Purkinje cell (primary cell): ENCODE measurements at places on chromosomes 11 and 22. TPM values are rescaled to one million over a fixed set of nuclear protein-coding genes. Genes with fewer than 3 reads are reported as not detected.

The LIF gene
- polyA plus RNA-seq = not detected in 2 replicates

The SCN2B gene
- 18.5 and 19.5 TPM in 2 replicates for polyA plus RNA-seq

The ANO1 gene
- 28.8 and 38.3 TPM in 2 replicates for polyA plus RNA-seq

The ARRB1 gene
- polyA plus RNA-seq = 13.9 and 18.8 TPM in 2 replicates

The FAM83F gene
- not detected in 2 replicates for polyA plus RNA-seq

The TENM4 gene
- polyA plus RNA-seq = 7.9 and 9.3 TPM in 2 replicates

The NPAS4 gene
- 0.16 TPM in 1 of 2 replicates, not detected in the other for polyA plus RNA-seq

The NUMA1 gene
- 13.6 and 15.7 TPM in 2 replicates for polyA plus RNA-seq

The CLTCL1 gene
- 0.06 and 0.44 TPM in 2 replicates for polyA plus RNA-seq

The APOL5 gene
- not detected in 2 replicates for polyA plus RNA-seq

The OR4A16 gene
- polyA plus RNA-seq = not detected in 2 replicates

The SMC1B gene
- polyA plus RNA-seq = not detected in 2 replicates

The ADAMTS15 gene
- polyA plus RNA-seq = 0.07 TPM in 1 of 2 replicates, not detected in the other

The OR56A1 gene
- not detected in 2 replicates for polyA plus RNA-seq

The RIMBP3B gene
- 0.07 and 0.15 TPM in 2 replicates for polyA plus RNA-seq

The PRSS23 gene
- 7.1 and 7.4 TPM in 2 replicates for polyA plus RNA-seq

The HARBI1 gene
- polyA plus RNA-seq = 3.7 and 5.1 TPM in 2 replicates
